Body of pancreas (tissue), 4 donors: ENCODE measurements at places on chromosomes 11 and 22. TPM values are rescaled to one million over a fixed set of nuclear protein-coding genes. Genes with fewer than 3 reads are reported as not detected.
A peak's percentile ranks its signal among the peaks of the same experiment; 100 is the strongest.

- H3K36me3 ChIP-seq, result no peaks in the 10 kb centered on the region
- H3K27ac ChIP-seq, result no peak overlapping the region
- no peak for DNase-seq
- H3K4me1 ChIP-seq, result no peaks in the 10 kb centered on the region
- no peaks in the 10 kb centered on the region for H3K27me3 ChIP-seq
These were observed 346.2 kb downstream of the CADM1 start for GRCh38 chr11:115158053-115158452.

DNA sequence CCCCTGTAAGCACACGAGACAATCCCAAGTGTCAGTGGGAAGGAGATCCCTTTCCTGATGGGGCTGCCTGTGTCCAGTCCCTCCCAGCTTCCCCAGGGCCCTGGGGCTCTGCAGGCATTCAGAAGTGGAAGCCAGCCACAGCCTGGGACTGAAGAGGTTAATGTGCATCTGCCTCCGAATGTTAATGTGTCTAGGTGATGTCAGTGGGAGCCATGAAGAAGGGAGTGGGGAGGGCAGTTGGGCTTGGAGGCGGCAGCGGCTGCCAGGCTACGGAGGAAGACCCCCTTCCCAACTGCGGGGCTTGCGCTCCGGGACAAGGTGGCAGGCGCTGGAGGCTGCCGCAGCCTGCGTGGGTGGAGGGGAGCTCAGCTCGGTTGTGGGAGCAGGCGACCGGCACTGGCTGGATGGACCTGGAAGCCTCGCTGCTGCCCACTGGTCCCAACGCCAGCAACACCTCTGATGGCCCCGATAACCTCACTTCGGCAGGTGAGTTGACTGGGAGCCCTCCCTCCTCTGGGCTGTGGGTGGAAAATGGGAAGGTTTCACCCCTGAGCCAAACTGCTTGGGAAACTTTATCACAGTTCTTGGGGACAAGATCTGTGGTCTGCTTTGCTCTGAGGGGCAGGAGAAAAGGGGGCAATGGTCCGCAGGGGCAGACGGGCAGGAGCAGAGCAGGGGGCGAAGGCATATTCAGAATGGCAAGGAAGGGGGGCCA, at the start of gene MCHR1:
Gene MCHR1 (plus strand): TSS at position 236 of the 715 bp plus-strand sequence. CDS start 169 bp downstream, at position 405.
- no peaks in the 10 kb centered on the region for H3K36me3 ChIP-seq
- H3K4me1 ChIP-seq, result peaks cover 6% of the 10 kb centered on the region
- H3K4me3 ChIP-seq, result no peak within 1 kb of the TSS
- H3K27ac ChIP-seq, result no peak within 1 kb of the TSS
- no peak for DNase-seq

GRCh38 chr22:21797444-21798221, 62.0 kb upstream of the YPEL1 start:
- H3K36me3 ChIP-seq, result peaks cover 7% of the 10 kb centered on the region
- H3K4me3 ChIP-seq, result no peak overlapping the region
- peaks cover 9% of the 10 kb centered on the region for H3K4me1 ChIP-seq
- no peak overlapping the region for H3K27ac ChIP-seq

- no peak for DNase-seq
- H3K4me1 ChIP-seq, result no peaks in the 10 kb centered on the region
- no peaks in the 10 kb centered on the region for H3K36me3 ChIP-seq
- H3K27me3 ChIP-seq, result no peaks in the 10 kb centered on the region
These were observed 42.3 kb downstream of the PC start for GRCh38 chr11:66915866-66916265.

DNA sequence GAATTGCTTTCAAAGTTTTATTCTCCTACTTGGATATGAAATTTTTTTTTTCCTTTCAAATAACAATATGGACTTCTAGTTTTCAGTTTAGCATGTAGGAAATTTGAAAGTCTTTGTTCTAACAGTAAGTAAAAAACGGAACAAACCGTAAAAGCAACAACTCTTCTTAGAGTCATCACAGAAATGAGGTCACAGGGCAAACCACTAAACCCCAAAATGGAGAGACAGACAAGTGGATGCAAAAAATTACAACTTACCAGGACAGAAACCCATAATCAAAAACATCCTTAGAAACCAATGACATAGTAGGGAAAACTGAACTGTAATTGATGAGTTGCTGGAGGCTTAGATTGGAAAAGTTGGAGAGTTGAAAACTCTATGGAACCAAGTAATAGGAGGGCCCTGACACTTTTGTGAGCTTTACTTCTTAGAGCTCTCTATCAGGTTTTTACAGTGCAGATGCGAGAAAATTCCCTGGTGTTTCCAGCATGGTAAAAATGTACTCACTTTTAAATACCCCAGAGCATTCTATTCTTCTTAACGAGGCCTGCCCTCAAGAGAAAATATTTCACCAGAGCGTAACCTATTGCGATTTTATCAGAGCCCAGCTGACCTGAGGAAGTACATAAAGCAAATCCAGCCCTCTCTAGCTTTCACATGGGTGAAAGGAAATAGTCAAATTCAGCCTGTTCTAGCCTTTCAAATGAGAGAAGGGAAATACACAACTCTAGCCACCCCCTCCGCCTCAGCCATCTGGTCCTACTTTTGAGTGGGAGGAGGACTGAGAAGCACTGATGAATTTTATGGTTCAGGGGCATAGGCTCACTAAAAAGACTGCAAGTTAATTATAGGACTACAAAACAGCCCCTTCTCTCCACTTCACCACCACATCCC, 39.1 kb downstream of the CASP12 start:
- no peak overlapping the region for H3K27ac ChIP-seq
- no peak overlapping the region for H3K4me3 ChIP-seq
- H3K27me3 ChIP-seq, result no peaks in the 10 kb centered on the region
- H3K4me1 ChIP-seq, result no peaks in the 10 kb centered on the region
- no peaks in the 10 kb centered on the region for H3K36me3 ChIP-seq

- no peaks in the 10 kb centered on the region for H3K27me3 ChIP-seq
- H3K4me3 ChIP-seq, result no peak overlapping the region
- H3K36me3 ChIP-seq, result peaks cover 9% of the 10 kb centered on the region
- no peak overlapping the region for H3K27ac ChIP-seq
These were observed 43.9 kb upstream of the BID start for GRCh38 chr22:17818180-17818579.

- peaks cover 11% of the 10 kb centered on the region for H3K27me3 ChIP-seq
- H3K4me1 ChIP-seq, result peaks cover 18% of the 10 kb centered on the region
- H3K36me3 ChIP-seq, result no peaks in the 10 kb centered on the region
- DNase-seq, result no peak
- H3K4me3 ChIP-seq, result peak overlapping the region; percentile 3
These were observed 760 bp upstream of the CELSR1 start for GRCh38 chr22:46537946-46538813.

DNA sequence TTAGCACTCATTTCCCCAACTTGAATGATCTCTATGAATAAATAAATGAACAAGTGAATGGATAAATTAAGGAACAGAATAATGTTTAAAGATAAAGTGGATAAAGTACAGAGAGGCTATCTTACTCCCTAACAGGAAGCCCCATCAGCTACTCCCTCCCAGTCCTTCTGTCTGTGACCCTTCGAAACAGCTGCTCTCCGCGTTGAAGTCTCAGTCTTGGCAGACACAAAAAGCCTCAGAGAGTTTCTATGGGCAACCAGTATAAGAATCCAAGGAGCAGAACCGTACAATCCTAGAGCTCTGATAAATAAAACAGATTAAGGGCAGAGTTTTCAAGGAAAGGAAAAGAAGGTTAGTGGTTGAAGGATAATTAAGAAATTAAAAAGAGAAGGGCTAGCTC, 35.0 kb downstream of the GUCY1A2 start:
- H3K36me3 ChIP-seq, result no peaks in the 10 kb centered on the region
- H3K4me1 ChIP-seq, result peaks cover 7% of the 10 kb centered on the region
- no peak overlapping the region for H3K4me3 ChIP-seq
- H3K27me3 ChIP-seq, result no peaks in the 10 kb centered on the region
- no peak for DNase-seq

GRCh38 chr11:9180784-9181183, 84.4 kb downstream of the DENND5A start:
- H3K27me3 ChIP-seq, result no peaks in the 10 kb centered on the region
- H3K36me3 ChIP-seq, result peaks cover 7% of the 10 kb centered on the region
- DNase-seq, result no peak
- no peaks in the 10 kb centered on the region for H3K4me1 ChIP-seq
- no peak overlapping the region for H3K4me3 ChIP-seq

- no peak overlapping the region for H3K27ac ChIP-seq
- H3K4me3 ChIP-seq, result no peak overlapping the region
- no peaks in the 10 kb centered on the region for H3K27me3 ChIP-seq
- no peaks in the 10 kb centered on the region for H3K36me3 ChIP-seq
- peaks cover 9% of the 10 kb centered on the region for H3K4me1 ChIP-seq
- DNase-seq, result peak; percentile 4
These were observed 3.5 kb downstream of the MUC2 start for GRCh38 chr11:1078191-1078601.

DNA sequence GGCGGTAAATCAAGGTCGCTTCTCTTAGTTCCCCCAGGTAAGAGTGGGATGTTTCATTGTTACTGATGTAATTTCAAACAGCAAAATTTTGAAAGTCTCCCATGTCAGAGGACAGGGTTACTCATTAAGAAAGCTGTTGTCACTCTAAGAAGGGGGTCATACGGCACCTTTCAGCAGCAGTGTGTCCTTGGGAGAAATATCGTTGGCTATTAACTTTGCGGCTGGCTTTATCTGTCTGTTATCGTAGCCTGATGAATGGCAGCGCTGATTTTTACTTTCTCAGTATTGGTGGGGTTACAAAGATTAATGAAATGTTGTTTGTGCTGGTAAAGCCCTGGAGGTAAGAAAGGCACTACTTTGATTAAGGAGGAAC, 27.5 kb upstream of the FBXO3 start:
- no peaks in the 10 kb centered on the region for H3K27me3 ChIP-seq
- DNase-seq, result no peak
- no peak overlapping the region for H3K27ac ChIP-seq
- H3K4me3 ChIP-seq, result no peak overlapping the region
- peaks cover 14% of the 10 kb centered on the region for H3K4me1 ChIP-seq
- H3K36me3 ChIP-seq, result no peaks in the 10 kb centered on the region

- no peaks in the 10 kb centered on the region for H3K4me1 ChIP-seq
- no peaks in the 10 kb centered on the region for H3K27me3 ChIP-seq
- no peaks in the 10 kb centered on the region for H3K36me3 ChIP-seq
- no peak overlapping the region for H3K27ac ChIP-seq
These were observed 69.2 kb downstream of the FANCF start for GRCh38 chr11:22556381-22556780.

GRCh38 chr11:47714554-47715081, 551 bp downstream of the AGBL2 start:
- H3K27ac ChIP-seq, result peak overlapping the region; percentile 65
- H3K27me3 ChIP-seq, result no peaks in the 10 kb centered on the region
- H3K4me3 ChIP-seq, result peak overlapping the region; percentile 83
- H3K4me1 ChIP-seq, result peaks cover 5% of the 10 kb centered on the region

DNA sequence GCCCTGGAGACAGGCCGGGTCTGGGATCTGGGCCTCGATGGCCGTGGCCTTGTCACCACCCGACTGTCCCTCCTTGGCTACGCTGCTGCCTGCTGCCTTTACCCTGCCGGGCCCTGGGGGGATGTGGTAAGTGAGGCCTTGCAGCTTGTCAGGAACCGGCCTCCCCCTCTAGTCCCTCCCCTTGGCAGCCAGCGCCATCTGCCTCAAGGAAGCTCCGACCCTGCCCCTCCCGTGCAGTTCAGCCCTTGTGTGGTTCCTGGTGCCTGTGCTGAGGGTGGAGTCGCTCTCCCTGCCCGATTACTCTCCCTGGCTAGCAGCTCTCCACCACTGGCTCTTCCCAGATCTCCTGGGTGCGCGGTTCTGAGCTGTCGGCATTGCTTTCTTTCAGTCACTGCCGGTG, 33.7 kb downstream of the CTTN start:
- H3K4me1 ChIP-seq, result no peaks in the 10 kb centered on the region
- H3K36me3 ChIP-seq, result peaks cover 21% of the 10 kb centered on the region
- H3K27ac ChIP-seq, result no peak overlapping the region
- no peak for DNase-seq
- no peak overlapping the region for H3K4me3 ChIP-seq

DNA sequence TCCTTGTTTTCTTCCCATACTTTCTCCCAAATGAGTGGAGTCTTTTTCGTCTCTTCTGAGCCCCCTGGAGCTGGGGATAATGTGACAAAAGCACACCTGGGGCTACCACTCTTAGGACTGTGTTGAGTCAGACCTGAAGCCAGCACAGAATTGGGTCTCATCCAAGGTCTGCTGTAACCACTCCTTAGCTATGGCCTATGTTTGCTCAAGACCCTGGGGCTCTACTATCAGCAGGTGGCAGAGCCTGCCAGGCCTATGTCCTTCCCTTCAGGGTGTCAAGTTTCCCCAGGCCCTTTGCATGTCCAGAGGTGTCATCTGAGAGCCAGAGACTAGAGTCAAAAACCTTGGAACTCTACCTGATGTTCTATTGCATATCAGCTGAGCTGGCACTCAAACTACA, 335.7 kb downstream of the DDX10 start:
- no peak for DNase-seq
- no peak overlapping the region for H3K4me3 ChIP-seq
- no peaks in the 10 kb centered on the region for H3K36me3 ChIP-seq
- no peak overlapping the region for H3K27ac ChIP-seq
- H3K27me3 ChIP-seq, result no peaks in the 10 kb centered on the region
- H3K4me1 ChIP-seq, result no peaks in the 10 kb centered on the region

GRCh38 chr11:108694846-108695245, 30.0 kb downstream of the DDX10 start:
- no peaks in the 10 kb centered on the region for H3K36me3 ChIP-seq
- no peaks in the 10 kb centered on the region for H3K4me1 ChIP-seq
- no peak overlapping the region for H3K4me3 ChIP-seq

DNA sequence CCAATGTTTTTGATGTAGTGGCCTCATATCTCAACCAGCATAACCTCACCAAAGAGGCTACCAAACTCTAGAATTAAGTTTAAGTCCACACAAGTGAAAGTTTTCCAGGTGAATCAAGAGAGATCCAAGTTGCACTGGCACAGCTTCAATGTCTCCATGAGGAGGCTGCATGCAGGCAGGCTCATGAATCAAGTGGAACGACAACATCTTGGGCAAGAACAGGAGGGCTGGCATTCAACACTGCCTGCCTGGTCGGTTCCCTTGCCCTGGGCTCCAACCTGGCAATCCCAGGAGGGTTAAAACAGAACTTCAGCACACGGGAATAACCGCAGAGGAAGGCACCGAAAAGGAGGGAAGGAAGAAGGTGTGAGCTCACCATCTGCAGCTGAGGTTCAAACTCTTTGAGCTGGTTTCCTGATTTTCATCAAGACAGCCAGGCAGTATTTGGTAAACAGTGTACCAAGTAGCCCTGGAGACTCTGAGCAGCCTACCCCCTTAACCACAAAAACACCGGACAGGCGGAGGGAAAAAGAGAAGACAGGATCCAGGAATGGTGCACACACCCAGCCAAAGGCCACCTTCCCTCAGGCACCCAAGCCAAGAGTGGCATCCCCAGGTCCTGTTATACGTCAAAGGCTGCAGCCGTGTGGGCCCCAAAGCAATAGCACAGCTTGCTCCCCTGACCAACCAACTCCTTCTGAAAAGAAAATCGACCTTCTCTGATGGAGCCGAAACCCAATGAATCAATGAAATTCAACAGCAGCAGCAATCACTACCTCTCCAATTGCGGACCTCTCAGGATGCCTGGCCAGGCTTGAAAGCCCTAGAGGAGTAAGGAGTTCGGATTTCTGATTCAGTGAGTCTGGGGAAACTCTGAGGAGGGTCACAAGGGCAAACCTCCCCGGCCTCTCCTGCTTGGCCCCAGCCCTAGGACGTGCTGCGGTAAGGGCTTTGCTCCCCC, 1.3 kb downstream of the PACSIN2 start:
- peaks cover 67% of the 10 kb centered on the region for H3K4me1 ChIP-seq
- H3K27ac ChIP-seq, result peak overlapping the region; percentile 84
- H3K27me3 ChIP-seq, result no peaks in the 10 kb centered on the region
- H3K4me3 ChIP-seq, result peak overlapping the region; percentile 87
- no peaks in the 10 kb centered on the region for H3K36me3 ChIP-seq
- peak; percentile 47 for DNase-seq

SYT7 gene
- total RNA-seq, result 12.2 TPM

TRIM49 gene
- not detected for total RNA-seq

ZNF215 gene
- 7.3 TPM for total RNA-seq

MRGPRF gene
- 4.7 TPM for total RNA-seq

DERL3 gene
- total RNA-seq, result 33.3 TPM

KCNJ4 gene
- not detected for total RNA-seq

MSANTD4 gene
- 19.5 TPM for total RNA-seq

CNGA4 gene
- not detected for total RNA-seq

NELL1 gene
- total RNA-seq, result not detected

TUBGCP6 gene
- 61.2 TPM for total RNA-seq

MRGPRX4 gene
- total RNA-seq, result not detected
